ENCODE measurements at places on chromosomes 5 and 9. TPM values are rescaled to one million over a fixed set of nuclear protein-coding genes. Genes with fewer than 3 reads are reported as not detected.

GRCh38 chr5:55868846-55869245 is 17.7 kb downstream of the IL31RA start:
- H3K4me1 ChIP-seq: peaks cover 3% of the 10 kb centered on the region
- H3K27ac ChIP-seq: no peak overlapping the region
- no peak overlapping the region for H3K4me3 ChIP-seq
- no peaks in the 10 kb centered on the region for H3K36me3 ChIP-seq
- no peaks in the 10 kb centered on the region for H3K27me3 ChIP-seq
- no peak for DNase-seq

Gene PCAT7
- not detected for total RNA-seq

DNA sequence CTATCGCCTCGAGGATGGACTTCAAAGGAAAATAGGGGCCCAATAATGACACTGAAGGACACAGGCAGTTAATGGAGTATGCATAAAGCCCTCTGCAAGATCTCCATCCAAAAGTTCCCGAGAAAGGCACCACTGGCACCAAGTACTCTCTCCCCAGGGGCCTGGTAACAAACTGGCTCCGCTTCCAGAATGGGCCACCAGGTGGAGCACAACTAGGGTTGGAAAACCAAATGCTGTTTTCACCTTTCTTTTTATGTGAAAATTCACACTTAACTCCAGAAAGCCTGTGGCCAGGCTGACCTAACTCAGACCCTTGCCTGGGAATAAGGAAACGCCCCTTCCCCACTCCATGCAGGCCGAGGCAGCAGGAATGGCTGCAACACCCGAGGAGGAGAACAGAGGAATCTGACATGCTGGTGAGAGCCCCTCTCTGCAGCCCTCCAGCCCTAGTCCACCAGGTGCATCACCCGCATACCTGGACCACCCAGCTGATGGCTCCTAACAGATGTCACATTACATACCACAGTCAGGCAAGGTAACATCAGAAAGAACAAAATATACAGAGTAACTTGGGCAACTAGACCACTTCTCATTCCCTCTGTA is 42.8 kb downstream of the CAMSAP1 start:
- no peaks in the 10 kb centered on the region for H3K36me3 ChIP-seq
- DNase-seq: peak; percentile 38
- H3K4me3 ChIP-seq: no peak overlapping the region
- no peaks in the 10 kb centered on the region for H3K27me3 ChIP-seq
- H3K27ac ChIP-seq: no peak overlapping the region
- peaks cover 18% of the 10 kb centered on the region for H3K4me1 ChIP-seq

GRCh38 chr9:71663931-71664459 is 104.3 kb downstream of the CEMIP2 start:
- no peaks in the 10 kb centered on the region for H3K36me3 ChIP-seq
- H3K4me3 ChIP-seq: no peak overlapping the region
- H3K27me3 ChIP-seq: no peaks in the 10 kb centered on the region
- H3K27ac ChIP-seq: no peak overlapping the region
- H3K4me1 ChIP-seq: no peaks in the 10 kb centered on the region
- no peak for DNase-seq

Gene PCDHGA4
- total RNA-seq: 0.11 TPM

Gene SEMA6A
- not detected for total RNA-seq

GRCh38 chr5:103840600-103840999 is 278.0 kb upstream of the NUDT12 start:
- no peak for DNase-seq
- no peaks in the 10 kb centered on the region for H3K36me3 ChIP-seq
- no peaks in the 10 kb centered on the region for H3K4me1 ChIP-seq
- no peaks in the 10 kb centered on the region for H3K27me3 ChIP-seq
- H3K27ac ChIP-seq: no peak overlapping the region

Gene GPR151
- total RNA-seq: not detected

Gene NTRK2
- total RNA-seq: not detected

Gene GABRA1
- not detected for total RNA-seq

Gene LCN6
- not detected for total RNA-seq

- no peak overlapping the region for H3K4me3 ChIP-seq
- peaks cover 18% of the 10 kb centered on the region for H3K4me1 ChIP-seq
- H3K27me3 ChIP-seq: no peaks in the 10 kb centered on the region
- DNase-seq: no peak
- H3K27ac ChIP-seq: no peak overlapping the region
- H3K36me3 ChIP-seq: no peaks in the 10 kb centered on the region
Observed at GRCh38 chr9:137411645-137412380, 11.1 kb downstream of the EXD3 start.

Gene MAMDC2
- total RNA-seq: not detected

GRCh38 chr9:132551556-132551955 is 30.9 kb upstream of the BARHL1 start:
- H3K4me1 ChIP-seq: no peaks in the 10 kb centered on the region
- H3K27ac ChIP-seq: no peak overlapping the region
- DNase-seq: no peak
- H3K27me3 ChIP-seq: peaks cover 10% of the 10 kb centered on the region
- H3K36me3 ChIP-seq: peaks cover 2% of the 10 kb centered on the region
- H3K4me3 ChIP-seq: no peak overlapping the region

GRCh38 chr5:165397516-165397915 is 1892.1 kb downstream of the MAT2B start:
- DNase-seq: no peak
- H3K27ac ChIP-seq: no peak overlapping the region
- no peak overlapping the region for H3K4me3 ChIP-seq
- H3K36me3 ChIP-seq: no peaks in the 10 kb centered on the region
- H3K4me1 ChIP-seq: no peaks in the 10 kb centered on the region

GRCh38 chr5:88671505-88672499 is 211.2 kb downstream of the MEF2C start:
- H3K4me1 ChIP-seq: peaks cover 40% of the 10 kb centered on the region
- H3K27ac ChIP-seq: no peak overlapping the region
- no peak for DNase-seq

Gene CEP120
- total RNA-seq: 70.6 TPM

DNA sequence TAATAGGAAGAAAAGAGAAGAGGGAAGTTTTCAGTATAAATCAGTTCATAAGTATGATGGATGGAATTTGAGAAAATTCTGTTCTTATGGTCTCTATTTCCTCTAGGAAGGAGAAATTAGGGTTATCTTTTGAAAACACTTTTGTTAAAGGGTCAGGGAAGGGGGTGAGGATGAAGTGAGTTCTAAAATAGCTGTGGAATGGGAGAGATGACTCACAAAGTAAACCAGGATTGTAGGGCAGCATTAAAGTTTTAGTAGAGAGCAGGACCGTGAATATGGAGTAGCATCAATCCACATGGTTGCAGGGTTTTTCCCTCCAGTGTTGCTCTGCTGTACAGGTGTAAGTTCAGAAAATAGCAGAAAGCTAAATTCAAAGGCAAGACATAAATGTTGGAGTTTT is 32.4 kb downstream of the MUSK start:
- no peaks in the 10 kb centered on the region for H3K4me1 ChIP-seq
- H3K27me3 ChIP-seq: no peaks in the 10 kb centered on the region
- no peak overlapping the region for H3K4me3 ChIP-seq
- no peak for DNase-seq
- no peak overlapping the region for H3K27ac ChIP-seq
- no peaks in the 10 kb centered on the region for H3K36me3 ChIP-seq

DNA sequence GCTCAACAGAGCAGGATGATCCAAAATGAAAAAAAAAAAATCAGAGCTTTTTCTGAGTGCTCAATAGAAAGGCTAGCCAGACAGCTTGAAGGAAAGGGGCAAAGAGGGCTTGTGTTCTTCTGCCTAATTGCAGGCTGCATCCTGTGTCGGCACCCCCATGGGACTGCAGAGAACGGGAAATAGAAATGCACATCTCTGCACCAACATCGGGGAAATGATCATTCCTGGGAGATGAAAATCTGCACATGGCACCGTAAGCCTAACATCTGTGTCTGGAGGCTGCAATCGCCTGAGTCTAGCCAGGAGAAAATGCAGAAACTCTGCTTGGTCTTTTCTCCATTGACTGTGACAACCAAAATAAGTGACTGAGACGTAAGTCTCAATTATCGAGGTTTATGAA is 243.9 kb downstream of the ICE1 start:
- H3K27me3 ChIP-seq: peaks cover 19% of the 10 kb centered on the region
- no peak overlapping the region for H3K4me3 ChIP-seq
- DNase-seq: no peak
- H3K36me3 ChIP-seq: no peaks in the 10 kb centered on the region
- no peak overlapping the region for H3K27ac ChIP-seq

Gene CTSV
- not detected for total RNA-seq

GRCh38 chr5:77663090-77663863 is 24.8 kb upstream of the OTP start:
- DNase-seq: no peak
- no peak overlapping the region for H3K27ac ChIP-seq
- no peaks in the 10 kb centered on the region for H3K4me1 ChIP-seq
- H3K27me3 ChIP-seq: peaks cover 32% of the 10 kb centered on the region
- no peak overlapping the region for H3K4me3 ChIP-seq

GRCh38 chr5:1021136-1021968 is 12.8 kb downstream of the NKD2 start:
- H3K4me1 ChIP-seq: no peaks in the 10 kb centered on the region
- H3K27me3 ChIP-seq: no peaks in the 10 kb centered on the region
- no peaks in the 10 kb centered on the region for H3K36me3 ChIP-seq
- no peak overlapping the region for H3K4me3 ChIP-seq

GRCh38 chr9:14992516-14992915 is 82.3 kb upstream of the FREM1 start:
- no peak for DNase-seq
- peak overlapping the region; percentile 83 for H3K4me3 ChIP-seq
- no peaks in the 10 kb centered on the region for H3K27me3 ChIP-seq

GRCh38 chr5:13427827-13428557 is 516.5 kb downstream of the DNAH5 start:
- no peaks in the 10 kb centered on the region for H3K36me3 ChIP-seq
- no peaks in the 10 kb centered on the region for H3K4me1 ChIP-seq
- H3K27ac ChIP-seq: no peak overlapping the region
- H3K27me3 ChIP-seq: no peaks in the 10 kb centered on the region

GRCh38 chr9:136270173-136270705 is 24.6 kb upstream of the QSOX2 start:
- no peak overlapping the region for H3K27ac ChIP-seq
- H3K4me3 ChIP-seq: no peak overlapping the region
- no peak for DNase-seq
- H3K27me3 ChIP-seq: no peaks in the 10 kb centered on the region
- no peaks in the 10 kb centered on the region for H3K4me1 ChIP-seq

- peak overlapping the region; percentile 76 for H3K27ac ChIP-seq
- DNase-seq: no peak
- peaks cover 75% of the 10 kb centered on the region for H3K36me3 ChIP-seq
- H3K4me1 ChIP-seq: peaks cover 21% of the 10 kb centered on the region
Observed at GRCh38 chr5:151200913-151201595, 22.8 kb downstream of the CCDC69 start.

DNA sequence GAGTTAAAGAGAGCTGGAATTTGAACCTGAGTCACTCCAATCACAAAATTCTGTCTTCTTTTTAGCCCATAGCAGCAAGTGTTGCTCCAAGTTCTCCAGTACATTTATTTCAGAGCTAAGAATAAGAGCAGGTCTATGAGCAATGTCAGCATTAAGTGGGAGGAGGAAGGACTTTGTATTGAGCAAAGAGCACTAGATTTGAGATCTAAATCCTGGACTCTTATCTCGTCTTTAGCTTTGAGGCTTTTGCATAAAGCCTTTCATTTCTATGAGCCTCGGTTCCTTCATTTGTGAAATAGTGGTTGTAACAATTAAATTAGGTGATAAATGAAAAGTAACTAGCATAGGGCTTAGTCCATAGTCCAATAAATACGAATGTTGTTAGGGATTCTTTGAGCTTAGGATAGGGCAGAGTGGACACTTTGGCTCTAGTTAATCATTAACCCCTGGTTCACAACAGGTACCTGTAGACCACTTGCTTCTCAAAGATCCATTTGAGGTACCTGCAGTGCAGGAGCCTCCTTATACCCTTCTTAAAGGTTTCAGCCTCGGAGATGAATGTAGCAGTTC is 464.1 kb upstream of the KLF4 start:
- H3K4me3 ChIP-seq: no peak overlapping the region
- no peaks in the 10 kb centered on the region for H3K4me1 ChIP-seq
- no peaks in the 10 kb centered on the region for H3K36me3 ChIP-seq
- no peak for DNase-seq
- no peak overlapping the region for H3K27ac ChIP-seq

- H3K4me3 ChIP-seq: no peak overlapping the region
- DNase-seq: no peak
- no peaks in the 10 kb centered on the region for H3K4me1 ChIP-seq
- H3K36me3 ChIP-seq: no peaks in the 10 kb centered on the region
Observed at GRCh38 chr5:123154886-123155445, 65.9 kb downstream of the PRDM6 start.

DNA sequence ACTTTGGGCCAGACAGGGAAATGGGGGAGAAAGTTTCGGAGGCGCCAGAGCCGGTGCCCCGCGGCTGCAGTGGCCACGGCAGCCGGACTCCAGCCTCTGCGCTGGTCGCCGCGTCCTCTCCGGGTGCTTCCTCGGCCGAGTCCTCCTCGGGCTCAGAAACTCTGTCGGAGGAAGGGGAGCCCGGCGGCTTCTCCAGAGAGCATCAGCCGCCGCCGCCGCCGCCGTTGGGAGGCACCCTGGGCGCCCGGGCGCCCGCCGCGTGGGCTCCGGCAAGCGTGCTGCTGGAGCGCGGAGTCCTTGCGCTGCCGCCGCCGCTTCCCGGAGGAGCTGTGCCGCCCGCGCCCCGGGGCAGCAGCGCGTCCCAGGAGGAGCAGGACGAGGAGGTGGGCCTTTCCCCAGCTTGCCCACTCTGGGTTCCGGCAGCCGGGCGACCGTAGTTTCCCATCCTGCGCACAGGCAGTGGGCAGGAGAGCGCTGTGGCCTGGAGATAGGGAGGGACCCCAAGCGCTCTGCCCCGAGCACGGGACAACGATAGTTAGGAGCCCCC is 516 bp downstream of the MAST4 start:
- no peaks in the 10 kb centered on the region for H3K36me3 ChIP-seq
- no peak overlapping the region for H3K27ac ChIP-seq
- peaks cover 21% of the 10 kb centered on the region for H3K4me1 ChIP-seq
- no peak for DNase-seq
- H3K27me3 ChIP-seq: peaks cover 39% of the 10 kb centered on the region

Gene ORM1
- not detected for total RNA-seq

DNA sequence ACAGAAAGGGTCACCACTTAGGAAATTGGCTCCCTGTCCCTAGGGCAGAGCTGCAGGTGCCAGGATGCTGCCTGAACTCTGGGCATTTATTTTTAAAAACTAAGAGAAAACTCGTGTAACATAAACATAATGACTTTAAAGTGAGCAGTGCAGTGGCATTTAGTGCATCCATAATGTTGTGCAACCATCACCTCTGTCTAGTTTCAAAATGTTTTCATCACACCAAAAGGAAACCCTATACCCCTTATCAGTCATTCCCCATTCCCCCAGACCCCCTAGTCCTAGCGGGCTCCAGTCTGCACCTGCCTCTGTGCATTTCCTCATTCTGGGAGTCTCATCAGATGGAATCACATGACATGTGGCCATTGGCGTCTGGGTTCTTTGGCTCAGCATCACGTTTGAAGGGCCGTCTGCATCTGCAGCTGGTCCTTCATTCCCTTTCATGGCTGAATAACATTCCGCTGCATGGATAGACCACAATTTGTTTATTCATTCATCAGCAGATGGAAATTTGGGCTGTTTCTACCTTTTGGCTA is 55.8 kb downstream of the NSG2 start:
- no peak overlapping the region for H3K27ac ChIP-seq
- no peaks in the 10 kb centered on the region for H3K36me3 ChIP-seq
- peaks cover 2% of the 10 kb centered on the region for H3K27me3 ChIP-seq
